Calu3 (cell line): ENCODE measurements at places on chromosomes 1 and 21.

DNA sequence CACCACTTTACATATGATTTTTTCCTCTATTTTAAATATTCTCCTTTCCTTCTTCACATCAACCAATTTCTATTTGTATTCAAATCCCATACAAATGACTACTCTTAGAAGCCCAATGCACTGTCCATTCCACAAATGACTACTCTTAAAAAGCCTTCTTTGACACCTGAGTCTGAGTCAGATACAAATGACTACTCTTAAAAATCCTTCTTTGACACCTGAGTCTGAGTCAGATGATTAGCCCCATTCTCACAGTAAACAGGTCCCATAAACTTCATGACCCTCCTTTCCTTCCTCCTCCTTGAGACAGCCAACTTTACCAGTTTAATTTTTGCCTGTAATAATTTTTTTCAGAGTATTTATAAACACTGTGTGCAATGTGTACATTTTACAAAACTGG, 231.3 kb upstream of the USP25 start:
- no peak for DNase-seq

GRCh38 chr1:29243871-29244200, 7.5 kb downstream of the PTPRU start:
- no peak for DNase-seq

- DNase-seq, result no peak
These were observed 37.1 kb downstream of the NEXN start for GRCh38 chr1:77925518-77925917.

DNA sequence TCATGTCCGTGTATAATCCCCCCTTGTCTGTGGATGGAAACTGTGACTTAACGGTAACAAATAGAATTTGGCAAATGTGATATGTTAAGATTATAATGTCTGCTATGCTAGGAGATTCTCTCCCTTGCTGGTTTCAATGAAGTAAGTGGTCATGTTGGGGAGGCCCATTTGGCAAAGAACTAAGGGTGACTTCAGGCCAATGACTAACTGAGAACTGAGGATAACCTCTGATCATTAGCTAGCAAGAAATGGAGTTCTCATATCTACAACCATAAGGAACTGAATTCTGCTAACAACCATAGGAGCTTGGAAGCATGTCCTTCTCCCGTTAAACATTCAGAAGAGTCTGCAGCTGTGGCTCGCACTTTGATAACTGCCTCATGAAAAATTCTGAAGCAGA, 2.3 kb downstream of the IFI44L start:
- DNase-seq, result no peak

DNA sequence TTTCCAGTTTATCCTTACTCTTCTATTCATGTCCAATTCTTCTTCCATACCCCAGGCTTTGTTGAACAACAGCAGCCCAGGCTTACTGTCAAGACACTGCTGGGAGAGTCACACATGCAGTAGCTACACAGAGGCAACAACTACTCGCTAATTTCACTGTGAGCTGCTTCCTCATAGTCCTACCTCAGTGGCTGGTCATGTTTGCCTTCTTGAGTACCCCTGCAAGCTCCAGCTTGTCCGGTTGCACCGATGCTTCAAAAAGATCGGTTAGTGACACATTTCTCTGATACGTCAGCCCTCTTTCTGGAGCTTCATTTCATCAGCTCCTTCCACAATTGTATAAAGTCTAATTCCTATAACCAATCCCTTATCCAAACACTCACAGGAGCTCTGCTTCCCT, 246.7 kb upstream of the NFIA start:
- DNase-seq, result no peak

DNA sequence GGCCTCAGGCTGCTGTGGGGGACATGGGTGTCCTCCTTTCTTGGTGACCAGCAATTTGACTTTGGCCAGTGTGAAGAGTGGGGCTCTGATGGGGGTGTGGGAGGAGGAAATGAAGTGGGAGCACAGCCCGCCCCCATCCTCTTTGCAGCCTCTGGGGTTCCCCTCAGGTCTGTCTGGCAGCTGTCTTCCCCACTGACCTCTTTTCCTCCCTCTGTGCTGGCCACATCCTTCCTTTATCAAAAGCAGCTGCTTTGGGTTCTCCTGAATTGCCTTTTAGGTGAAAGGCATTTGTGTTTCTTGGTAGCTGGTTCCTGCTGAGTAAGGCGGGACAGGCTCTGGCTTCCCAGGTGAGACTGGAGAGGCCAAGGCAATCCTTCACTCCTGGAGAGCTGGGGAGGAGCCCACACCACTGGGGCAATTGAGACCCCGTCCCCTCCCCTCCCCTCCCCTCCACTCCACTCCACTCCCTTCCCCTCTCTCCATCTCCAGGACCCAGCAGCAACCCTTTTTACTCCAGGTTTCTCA, 24.9 kb downstream of the PCAT6 start:
- DNase-seq, result no peak

DNA sequence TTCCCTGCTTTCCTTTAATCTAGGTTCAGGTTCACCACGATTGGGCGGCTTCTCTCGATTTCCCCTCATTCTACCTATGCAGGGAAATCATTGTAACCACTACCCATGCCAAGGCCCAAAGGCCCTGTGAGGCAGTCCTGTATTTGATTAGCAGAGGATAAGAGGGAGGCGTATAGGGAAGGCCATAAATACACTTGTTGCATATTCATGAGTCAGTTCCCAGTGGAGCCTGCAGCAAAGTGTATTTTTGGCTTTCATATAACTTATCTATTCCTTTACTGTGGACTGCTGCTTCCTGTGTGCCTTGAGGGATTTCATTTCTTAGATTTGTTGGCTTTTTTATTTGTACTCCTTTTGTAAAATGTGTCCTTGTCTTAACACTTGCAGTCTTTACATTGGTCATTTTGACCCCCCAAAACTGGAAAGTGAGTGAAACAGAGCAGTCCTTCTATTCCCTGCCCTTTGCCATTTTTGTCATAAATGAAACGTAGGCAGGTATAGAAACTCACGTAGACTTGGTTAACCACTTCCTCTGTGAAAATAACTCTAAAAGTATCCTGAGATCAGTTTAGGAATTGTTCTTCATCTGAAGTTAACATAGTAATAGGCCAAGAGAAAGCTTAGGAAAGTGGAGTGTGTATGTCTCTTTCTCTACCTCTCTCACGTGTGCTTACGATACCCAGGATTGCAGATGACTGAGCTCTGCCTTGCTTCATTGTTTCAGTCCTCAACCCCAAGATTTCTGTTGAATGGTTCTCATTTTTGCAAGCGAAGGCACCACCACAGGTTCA, 19.6 kb upstream of the KCNQ4 start:
- DNase-seq, result no peak

GRCh38 chr1:31830511-31830910, 14.7 kb upstream of the SPOCD1 start:
- DNase-seq, result no peak

GRCh38 chr1:116458695-116459094, 85.7 kb downstream of the ATP1A1 start:
- no peak for DNase-seq

- no peak for DNase-seq
These were observed 34.1 kb downstream of the UBASH3A start for GRCh38 chr21:42437786-42438185.

GRCh38 chr1:97646071-97646470, 274.8 kb downstream of the DPYD start:
- DNase-seq, result no peak

GRCh38 chr1:56152635-56153034, 426.7 kb downstream of the PLPP3 start:
- no peak for DNase-seq
